HuH-7 (cell line): ENCODE measurements at places on chromosomes 3 and 15.

DNA sequence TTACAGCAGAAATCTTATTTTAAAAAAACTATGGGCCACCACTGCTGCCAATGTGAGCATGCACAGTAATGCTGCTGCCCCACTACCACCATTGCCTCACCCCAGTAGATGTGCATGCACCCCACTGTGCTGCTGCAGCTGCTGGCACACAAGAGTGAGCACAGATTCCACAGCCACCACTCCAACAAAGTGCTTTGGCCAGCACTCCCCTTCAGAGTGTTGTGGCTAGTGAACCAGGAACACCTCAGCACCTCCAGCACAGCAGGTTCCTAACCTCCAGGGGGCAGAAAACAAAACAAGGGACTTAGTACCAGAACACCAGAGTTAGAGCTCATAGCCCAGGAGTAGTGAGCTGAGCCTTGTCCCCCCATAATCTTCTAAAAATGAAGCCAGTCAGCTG lies 629.6 kb downstream of the PYDC2 start:
- peak; percentile 36 for DNase-seq

DNA sequence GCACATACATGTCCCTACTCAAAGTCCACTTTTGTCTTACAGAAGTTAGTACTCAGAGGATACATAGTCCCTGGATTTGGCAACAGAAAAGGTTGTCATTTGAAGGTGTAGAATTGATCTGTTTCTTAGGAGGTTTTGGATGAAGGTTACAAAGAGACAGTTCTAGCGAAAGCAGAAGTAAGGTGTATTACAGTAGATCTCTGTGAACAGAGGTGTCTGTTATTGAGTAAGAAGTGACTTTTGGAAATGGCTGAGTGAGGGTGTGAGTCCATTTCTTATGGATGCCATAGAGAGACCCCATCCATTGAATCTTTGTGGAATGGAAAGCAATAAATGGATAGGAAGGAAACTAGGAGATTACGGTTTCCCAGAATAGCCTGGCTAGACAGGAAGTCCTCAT lies 5.6 kb downstream of the ZNF662 start:
- DNase-seq: no peak

- no peak for DNase-seq
Measured at GRCh38 chr3:16841904-16842271, 42.9 kb upstream of the PLCL2 start.

DNA sequence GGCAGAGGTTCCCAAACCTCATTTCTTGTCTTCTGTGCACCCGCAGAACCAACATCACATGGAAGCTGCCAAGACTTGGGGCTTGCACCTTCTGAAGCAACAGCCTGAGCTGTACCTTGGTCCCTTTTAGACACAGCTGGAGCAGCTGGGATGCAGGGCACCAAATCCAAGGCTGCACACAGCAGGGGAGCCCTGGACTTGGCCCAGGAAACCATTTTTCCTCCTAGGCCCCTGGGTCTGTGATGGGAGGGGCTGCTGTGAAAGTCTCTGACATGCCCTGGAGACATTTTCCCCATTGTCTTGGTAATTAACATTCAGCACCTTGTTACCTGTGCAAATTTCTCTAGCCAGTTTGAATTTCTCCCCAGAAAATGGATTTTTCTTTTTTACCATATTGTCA lies 33.6 kb upstream of the TMEM45A start:
- no peak for DNase-seq

DNA sequence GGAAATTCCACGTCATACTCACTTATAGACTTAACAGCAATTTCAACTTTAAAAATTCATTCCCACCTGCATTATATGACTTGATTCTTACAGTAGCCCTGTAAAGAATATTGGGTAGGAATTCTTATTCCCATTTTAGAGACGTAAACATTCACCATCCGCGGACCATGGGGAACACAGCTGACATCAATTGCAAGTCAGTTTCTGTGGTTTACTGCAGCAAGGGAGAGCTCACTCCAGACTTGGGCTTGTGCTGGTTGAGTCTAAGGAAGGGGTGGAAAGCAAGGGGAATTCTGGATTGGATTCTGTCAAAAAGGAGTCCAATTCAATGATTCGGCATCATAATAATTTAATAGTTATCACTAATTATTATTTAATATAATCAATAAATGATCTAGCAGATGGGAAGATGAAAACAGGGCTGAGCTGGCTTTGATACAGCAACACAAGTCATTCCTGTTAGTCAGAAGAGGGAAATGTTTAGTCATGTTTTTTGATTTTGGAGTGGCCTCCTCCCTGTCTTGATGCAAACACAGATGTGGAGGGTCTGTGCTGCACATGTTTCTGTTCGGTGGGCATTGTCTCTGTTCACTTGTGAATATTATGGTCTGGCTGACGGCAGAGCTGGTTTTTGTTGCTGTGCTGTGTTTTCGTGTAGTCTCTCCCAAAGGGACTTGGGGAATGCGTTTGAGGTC lies 9.7 kb downstream of the LIPC start:
- DNase-seq: no peak

GRCh38 chr3:182370949-182371348 lies 422.4 kb upstream of the ATP11B start:
- DNase-seq: no peak

DNA sequence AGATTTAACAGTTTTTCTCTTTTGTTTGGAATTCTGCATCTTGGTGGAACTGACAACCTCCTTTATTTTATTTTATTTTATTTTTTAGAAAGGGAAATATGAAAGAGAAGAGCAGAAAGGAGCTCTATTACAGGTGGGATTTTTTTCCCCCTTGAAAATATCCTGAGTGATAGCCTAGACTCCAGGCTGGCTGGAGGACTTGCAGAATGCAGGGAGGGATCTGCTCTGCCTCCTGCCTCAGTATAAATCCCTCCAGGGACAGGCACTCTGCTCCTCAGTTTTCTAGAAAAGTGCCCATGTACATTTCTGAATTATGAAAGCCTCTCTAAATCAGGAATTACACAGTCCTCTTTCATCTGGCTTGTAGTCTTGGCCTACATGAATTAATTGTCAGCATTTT lies 173.7 kb downstream of the TMEM108 start:
- no peak for DNase-seq

GRCh38 chr3:190617185-190617584 lies 103.3 kb downstream of the IL1RAP start:
- no peak for DNase-seq

GRCh38 chr3:1164101-1164500 lies 71.3 kb downstream of the CNTN6 start:
- no peak for DNase-seq

- DNase-seq: no peak
Measured at GRCh38 chr3:75781079-75781745, 4.1 kb downstream of the ZNF717 start.

DNA sequence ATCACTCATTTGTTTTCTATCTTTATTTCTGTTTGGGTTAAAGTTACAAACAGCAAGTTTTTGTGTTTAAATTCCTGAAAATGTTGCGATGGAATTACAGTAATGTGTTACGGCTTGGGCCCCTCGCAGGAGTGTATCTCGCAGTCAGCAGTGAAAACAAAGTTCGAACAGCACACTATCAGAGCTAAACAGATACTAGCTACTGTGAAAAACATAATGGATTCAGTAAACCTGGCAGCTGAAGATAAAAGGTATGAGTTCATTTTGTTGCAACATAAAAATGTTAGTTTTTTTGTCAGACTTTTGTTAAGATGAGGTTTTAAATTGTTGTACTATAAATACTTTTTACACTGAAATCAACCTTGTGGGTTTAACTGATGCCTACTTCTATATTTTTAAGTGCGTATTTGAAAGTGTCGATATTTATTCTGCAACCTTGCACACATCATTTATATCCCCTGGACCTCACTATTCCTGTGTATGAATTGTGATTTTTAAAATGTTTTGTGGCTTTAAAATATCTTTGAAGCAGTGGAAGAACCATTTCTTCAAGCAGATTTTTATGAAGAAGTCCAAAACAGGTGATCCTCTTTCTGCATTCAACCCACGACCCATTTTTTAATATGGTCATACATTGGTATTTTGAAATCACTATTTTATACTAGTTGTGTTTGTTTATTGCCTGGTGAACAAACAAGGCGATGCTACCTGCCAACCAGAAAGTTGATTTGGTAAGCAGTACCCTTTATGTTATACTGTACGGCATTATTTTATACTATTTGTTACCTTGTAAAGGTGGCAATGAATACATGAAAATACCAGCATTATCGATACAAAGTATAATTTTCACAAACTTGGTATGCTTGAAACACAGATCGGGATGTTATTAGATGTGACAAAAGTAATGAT lies 27.8 kb downstream of the MFN1 start:
- no peak for DNase-seq

DNA sequence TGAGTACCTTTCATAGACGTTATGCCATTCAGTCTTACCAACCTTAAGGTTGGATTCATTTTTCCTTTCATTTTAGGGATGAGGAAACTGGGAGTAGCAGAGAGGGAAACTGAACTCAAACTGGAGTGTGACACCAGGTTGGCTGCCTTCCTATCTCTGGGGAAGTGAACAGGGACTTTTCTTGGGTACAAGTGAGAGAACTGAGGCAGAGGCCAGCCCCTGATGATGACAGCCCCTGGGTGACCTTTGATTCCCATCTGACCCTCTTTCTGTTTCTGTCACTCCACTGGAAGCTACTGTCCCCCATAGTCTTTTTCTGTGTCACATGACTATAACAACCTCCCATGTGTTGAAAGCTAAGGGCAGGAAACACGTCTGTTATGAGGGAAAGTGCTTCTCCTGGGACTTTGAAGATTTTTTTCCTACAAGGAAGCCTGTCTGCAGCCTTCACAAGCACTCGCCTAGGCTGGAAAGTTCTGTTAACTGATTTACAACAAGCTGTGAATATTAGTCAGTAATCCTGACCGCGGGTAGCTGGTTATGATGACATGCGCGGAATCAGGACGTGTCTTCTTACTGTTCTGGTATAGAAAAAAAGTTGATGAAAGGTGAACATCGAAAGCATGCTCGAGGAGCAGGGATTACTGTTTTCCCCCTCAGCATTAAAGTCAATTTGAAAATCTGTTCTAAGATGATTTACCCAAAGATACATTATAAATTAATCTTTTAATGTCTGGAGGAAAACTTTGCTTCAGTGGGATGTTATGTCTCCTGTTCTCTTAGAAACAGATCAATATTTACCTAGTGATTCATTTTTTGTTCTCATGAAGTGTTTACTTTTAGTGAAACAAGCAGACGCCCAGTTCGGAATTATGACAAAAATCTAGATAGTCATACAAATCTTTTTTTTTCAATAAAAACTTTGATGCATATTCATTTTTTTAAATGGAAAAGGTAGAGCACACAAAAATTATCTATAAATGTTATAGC lies 31.5 kb downstream of the ABHD2 start:
- no peak for DNase-seq

DNA sequence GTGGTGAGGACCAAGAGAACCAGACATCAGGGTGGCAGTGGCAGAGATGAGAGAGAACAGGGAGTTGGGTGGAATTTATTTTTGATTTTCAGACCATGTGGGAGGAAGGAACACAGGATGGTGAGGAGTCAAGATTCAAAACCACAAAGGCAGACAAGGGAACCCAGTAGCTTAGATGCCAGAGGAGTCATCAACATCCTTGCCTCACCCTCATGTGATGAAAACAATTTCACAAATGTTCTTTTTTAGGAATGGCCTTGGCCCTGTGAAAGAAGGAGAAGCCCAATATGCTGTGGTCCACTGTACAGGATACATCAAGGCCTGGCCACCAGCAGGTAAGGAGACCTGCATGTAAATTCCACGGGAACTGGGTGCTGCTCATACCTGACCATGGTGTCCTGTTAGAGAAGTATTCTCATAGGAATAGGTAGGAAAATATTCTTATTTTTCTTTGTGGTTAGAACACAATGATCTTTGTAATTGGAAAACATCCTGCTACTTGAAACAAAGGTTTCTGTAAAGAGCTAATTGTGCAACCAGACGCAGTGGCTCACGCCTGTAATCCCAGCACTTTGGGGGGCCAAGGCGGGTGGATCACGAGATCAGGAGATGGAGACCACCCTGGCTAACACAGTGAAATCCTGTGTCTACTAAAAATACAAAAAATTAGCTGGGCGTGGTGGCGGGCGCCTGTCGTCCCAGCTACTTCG lies 110.0 kb downstream of the ARNT2 start:
- no peak for DNase-seq

DNA sequence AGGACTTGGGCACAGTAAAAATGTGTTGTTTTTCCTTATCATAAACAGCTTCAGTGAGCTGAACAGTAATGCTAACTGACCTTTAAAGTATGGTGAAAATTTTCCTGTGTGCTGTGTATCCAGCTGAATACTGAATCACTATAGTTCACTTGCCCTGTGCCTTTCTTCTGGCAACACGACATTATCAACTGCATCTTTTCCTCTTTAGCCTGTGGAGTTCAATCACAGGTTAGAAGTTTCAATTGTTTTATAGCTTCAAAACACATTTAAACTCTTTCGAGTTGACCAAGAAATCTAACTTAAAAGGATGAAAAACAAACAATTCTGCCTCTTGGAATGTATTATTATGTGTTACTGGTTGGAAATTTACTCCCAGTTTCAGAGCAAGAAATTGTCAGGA lies 1120.7 kb upstream of the ALCAM start:
- DNase-seq: no peak

- DNase-seq: no peak
Measured at GRCh38 chr3:192038726-192039125, 577.8 kb downstream of the PYDC2 start.

- DNase-seq: no peak
Measured at GRCh38 chr15:62545467-62546227, 380.6 kb upstream of the C2CD4B start.

DNA sequence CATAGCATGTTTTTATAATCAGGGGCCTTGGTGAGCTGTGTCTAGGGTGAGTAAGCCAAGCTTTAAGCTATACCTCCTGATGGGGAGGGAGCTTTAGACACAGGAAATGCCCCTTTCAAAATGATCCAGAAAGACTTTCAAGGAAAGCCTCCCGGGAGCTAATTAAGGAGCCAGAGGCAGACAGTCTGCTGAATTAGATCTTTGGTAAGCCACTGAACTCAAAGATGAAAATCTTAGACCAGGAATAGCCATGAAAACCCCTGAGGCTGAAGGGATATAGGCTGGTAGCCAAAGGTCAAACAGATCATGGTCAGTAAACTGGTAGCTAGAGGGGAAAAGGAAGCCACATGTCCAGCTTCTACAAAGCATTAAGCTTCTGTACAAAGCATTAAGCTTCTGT lies 42.7 kb upstream of the GAP43 start:
- DNase-seq: no peak

- no peak for DNase-seq
Measured at GRCh38 chr15:81766829-81767475, 278.9 kb downstream of the MEX3B start.

DNA sequence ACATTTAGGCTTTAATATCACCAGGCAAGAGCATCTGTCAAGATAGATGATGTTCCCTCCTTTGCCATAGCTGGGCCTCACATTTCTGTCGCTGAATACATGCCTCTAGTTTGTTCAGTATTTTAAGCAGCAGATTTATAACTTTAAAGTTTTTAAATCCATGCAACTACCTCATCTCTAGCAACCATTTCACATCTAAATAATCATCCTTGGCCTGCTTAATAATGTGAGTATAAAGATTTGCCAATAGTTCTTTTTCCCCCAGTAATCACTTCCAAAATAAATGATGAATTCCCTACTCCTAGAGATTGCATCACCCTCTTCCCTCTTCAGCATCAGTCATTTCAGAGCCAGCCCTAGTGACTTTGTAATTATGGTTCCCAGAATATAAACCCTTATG lies 36.2 kb upstream of the FILIP1L start:
- DNase-seq: no peak
